ENCODE measurements at places on chromosomes 16 and 17.

DNA sequence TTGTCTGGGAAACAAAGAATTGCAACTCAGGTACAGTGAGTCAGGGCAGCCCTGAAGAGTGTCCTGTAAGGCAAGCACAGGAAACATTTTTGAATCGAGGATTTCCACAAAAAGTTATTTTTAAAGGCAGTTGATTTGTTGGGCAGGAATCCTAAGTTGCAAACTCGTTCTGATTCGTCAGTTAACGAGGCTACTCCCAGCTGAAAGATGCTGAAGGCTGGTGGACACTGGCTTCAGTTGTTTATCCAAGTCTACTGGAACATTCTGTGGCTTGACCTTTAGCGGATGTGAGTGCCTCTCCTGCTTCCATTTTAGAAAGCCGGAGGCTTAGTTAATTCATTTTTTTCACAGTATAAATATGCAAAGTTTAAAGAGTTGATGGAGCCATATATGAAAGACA, 84.2 kb downstream of the KCNJ12 start:
- DNase-seq = no peak

DNA sequence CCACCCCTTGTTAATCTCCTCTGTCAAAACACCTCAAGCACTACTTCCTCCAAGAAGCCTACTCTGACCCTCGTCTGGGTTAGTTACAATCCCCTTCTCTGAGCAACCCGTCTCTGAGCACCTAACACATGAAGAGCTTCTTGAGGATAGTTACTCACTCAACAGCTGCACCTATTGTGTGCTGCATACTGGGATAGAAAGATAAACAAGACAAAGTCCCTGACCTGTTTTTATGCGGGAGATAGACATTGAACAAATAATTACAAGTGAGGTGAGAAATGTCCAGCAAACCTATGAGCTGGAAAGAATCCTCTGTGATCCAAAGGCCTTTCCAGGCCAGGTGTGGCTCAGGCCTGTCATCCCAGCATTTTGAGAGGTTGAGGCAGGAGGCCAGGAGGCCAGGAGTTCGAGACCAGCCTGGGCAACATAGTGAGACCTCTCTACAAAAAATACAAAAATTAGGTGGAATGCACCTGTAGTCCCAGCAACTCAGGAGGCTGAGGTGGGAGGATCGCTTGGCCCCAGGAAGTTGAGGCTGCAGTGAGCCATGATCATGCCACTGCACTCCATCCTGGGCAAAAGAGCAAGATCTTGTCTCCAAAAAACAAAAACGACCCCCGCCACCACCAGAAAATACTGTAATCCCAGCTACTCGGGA, 5.5 kb upstream of the ZNF771 start:
- DNase-seq = no peak

DNA sequence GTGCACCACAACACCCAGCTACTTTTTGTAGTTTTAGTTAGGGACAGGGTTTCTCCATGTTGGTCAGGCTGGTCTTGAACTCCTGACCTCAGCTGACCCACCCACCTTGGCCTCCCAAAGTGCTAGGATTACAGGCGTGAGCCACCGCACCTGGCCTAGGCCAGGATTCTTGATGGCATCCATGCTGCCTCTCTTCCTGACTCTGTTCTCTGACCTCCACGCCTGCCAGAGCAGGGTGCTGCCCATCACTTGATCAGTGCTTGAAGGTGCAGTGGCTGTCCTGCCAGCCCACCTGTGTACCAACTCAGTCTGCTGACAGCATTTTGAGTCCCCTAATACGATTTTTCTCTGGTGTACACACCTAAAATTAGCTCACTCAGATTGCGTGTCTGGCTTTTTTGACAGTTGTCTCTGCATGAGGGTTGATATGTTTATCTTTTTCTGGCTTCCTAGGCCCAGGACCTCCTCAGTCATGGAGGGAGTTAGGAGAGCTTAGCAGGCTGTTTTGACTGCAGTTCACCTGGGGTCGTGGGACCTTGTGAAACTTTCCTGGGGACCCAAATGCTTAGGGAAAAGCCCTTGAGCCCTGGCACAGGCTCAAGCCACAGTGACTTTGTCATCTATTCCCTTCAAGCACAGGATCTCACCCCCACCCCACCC, 5.9 kb downstream of the HAS3 start:
- DNase-seq = no peak

DNA sequence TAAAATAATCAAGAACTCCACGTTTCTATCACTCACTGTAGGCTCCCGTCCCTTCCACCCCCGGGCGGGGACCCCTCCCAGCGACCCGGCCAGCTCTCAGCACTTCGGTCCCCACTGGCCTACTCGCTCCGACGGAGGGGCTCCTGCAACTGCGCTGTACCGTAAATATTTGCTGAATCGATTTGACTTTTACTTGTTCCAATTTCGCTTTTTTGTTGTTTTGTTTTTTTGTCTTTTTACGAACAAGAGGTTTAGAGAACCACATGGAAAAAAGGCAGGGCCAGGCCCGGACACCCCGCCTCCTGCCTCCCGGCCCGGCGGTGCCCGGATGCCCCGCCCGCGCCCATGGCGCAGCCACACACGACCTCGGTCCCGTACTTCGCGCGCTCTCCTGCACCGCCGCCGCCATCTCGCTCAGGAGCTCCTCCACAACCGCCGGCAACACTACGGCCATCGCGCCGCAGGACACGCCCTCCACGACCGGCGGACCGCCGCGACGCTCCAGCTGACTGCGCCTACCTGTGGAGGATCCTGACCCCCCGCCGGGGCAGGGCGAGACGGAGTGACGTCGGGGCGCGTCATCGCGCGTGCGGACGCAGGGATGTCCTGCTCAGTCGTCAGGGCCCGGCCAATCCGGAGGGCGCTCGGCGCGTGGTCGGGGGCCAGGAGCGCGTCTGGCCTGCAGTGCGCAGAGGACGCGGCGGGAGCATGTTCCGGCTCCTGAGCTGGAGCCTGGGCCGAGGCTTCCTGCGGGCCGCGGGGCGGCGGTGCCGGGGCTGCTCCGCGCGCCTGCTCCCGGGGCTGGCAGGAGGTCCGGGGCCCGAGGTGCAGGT, at the start of the genes TTC19 and ZSWIM7:
TSS of gene TTC19 (plus strand) at position 684 of the 833 bp plus-strand sequence. CDS start at position 709, 25 bp downstream.
TSS of gene ZSWIM7 (minus strand) at position 564 of the 833 bp plus-strand sequence. CDS start at position 454, 110 bp downstream.
- peak; percentile 80 for DNase-seq

DNA sequence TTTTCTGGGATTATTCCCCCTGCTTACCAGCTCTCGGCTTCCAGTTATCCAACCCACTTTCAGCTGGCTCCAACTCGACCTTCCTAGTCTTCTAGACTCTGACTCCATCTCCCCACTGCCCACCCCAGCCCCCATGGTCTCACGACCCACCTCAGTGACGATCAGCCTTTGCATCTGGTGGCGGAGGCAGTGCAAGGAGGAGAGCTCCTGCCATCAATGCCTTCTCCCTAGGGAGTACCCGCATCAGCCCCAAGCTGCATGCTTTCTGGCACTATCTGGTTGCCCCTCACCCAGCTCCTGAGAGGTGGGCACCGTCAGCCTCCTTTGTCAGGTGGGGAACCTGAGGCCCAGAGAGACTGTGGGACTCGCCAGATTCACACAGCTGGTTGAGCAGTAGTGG, 72.6 kb upstream of the RPL38 start:
- DNase-seq = no peak

DNA sequence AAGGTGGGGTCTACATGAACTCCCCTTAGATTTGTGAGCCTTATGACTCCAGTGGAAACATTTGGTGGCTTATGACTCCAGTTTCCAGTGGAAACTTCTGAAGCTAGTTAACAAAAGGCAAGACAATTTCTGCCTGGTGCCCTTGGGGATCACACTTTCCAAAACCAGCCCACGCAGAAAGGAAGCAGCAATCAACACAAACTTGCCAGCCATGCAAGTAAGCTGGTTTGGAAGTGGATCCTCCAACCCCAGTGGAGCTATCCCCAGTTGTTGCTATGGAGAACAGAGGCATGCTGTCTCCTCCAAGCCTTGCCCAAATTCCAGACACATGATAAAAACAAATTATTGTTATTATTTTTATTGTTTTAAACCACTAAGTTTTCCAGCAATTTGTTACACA, 130.9 kb downstream of the CDH11 start:
- DNase-seq = no peak

DNA sequence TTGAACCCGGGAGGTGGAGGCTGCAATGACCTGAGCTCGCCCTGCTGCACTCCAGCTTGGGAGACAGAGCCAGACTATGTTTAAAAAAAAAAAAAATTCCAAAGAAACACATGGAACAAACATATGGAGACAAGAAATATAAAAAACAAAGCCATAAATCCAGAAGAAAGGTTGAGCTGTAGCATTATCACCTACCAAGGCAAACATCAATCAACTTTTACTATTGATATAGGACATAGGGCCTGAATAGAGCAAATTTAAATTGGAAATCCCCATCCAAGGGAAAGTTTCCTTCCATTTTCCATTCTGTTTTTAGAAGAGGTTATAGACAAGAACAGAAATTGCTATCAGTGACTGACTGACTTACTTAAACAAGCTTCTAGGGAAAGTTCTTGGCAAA, 56.6 kb downstream of the SSH2 start:
- no peak for DNase-seq

- no peak for DNase-seq
Observed at GRCh38 chr16:48479329-48479728, 94.1 kb upstream of the SIAH1 start.
